ENCODE measurements at places on chromosomes 12 and 14.

GRCh38 chr12:52279422-52280318 lies 5.2 kb downstream of the KRT86 start:
- no peak for DNase-seq

- DNase-seq, result no peak
These were observed 7.9 kb downstream of the MAPK1IP1L start for GRCh38 chr14:55059333-55059732.

GRCh38 chr12:52120951-52121823 lies 41.7 kb downstream of the SMIM41 start:
- DNase-seq, result no peak

DNA sequence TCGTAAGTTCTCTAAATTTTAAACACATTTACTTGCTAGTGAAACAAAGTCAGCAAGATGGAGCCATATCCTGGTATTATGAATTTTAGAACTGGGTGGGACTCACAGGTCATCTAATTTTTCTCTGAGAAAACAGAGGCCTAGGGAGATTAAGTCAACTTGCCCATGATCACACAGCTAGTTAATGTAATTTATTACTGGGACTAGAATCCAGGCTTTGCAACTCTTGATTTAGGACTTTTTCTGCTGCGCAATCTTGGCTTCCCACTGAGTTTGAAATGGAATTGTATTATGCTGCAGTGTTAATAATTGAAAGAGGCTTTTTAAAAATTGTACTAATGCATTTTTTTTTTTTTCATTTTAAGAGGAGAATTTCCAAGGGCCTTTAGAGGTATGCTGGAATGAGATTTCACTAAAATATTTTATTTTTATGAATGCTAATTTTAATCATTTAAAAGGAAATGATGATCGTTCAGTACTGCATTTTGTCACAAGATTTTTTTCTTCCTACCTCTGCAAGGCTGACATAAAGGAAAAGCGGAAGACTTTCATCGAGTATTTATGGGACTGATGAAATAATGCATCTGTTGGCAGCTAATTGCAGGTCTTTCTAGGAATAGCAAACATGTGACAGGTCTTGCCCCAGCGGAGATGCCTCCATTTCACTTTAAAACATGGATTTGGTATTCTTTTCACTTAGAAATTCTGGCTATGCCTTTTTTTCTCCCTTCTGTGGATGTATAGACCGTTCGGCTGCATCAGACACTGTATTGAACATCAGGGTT lies 9.6 kb downstream of the CRADD start:
- no peak for DNase-seq

DNA sequence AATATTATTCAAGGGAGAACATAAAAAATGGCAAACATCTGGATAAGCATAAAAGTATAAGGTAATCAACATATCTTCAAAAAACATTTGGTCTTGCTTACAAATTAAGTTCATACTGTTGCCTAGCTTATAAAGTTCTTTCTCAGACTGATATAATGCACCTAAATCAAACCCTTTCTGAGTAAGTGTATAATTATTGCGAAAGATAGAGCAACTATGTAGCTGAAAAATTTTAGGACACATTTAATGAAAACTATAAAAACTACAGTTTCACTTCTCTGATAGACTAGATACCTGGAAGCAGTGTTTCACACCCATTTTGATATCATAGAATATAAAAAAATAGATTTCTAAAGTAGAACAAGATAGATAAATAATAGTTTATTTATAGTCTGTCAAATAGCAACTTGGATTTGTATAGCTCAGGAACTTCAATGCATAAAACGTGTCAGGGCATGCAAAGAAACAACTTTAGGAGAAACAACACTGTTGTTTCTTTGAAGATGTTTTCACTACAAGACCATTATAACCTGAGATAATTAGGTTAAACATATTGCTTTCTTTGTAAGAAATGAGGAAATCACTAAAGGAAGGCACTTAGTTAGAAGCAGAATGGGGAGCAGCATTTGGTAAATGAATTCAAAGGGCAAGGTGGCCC lies 7.6 kb downstream of the CLECL1 start:
- no peak for DNase-seq

DNA sequence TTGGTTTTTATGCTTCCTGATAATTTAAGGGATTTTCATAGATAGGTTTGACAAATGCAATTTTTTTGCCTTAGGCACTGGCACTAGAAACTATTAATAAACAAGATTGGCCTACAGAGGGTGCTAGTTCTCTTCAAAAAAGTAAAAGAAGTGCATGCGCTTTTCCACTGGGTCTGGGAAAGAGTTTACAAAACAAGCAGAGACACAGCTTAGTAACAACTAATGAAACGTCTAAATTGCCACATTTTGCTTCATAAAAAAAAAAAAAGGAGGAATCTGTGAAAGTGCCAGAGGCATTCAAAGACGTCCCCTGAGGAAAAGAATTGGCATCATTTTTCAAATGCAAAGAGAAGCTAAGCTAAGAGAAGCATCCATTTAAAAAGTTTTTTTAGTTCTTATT lies 58.3 kb upstream of the EEA1 start:
- DNase-seq, result peak; percentile 76

GRCh38 chr12:64122154-64122553 lies 99.9 kb downstream of the KICS2 start:
- no peak for DNase-seq
